ENCODE measurements at places on chromosomes 5 and 9.

DNA sequence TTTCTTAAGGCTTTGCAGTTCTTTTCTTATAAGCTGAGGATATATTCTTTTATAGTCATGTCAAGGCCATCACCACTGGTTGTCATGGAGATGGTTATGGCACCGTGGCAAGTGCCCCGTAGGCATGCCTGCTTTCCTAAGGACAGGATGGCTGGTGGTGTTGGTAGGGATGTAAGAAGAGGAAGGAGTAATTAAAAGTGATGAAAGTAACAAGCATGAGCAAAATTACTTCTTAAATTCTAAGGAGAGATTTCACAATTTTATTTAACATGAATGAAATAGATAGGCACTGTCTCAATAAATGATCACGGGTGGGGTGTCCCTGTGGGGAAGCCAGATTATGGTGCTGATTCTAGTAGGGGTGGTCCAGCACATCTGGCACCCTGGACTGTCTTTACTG is 290.2 kb upstream of the KLF4 start:
- no peak for DNase-seq

DNA sequence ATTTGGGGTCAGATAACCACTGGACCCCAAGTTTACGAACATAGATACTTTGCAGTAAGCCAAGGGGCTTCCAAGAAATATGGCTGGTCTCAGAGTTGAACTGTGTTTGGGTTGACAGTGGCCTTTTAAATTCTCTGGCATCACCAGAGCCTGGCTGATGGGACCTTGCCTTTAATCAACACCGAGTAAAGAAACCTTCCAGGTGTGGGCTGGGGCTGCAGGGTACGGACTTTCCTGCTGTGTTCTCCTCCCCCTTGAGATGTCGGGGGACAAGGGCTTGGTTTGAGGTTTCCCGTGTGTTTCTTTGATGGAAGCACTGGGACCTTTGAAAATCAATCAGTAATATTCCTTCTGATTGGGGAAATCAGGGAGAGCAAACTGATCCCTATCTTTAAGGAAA is 140.1 kb downstream of the MTX3 start:
- no peak for DNase-seq

DNA sequence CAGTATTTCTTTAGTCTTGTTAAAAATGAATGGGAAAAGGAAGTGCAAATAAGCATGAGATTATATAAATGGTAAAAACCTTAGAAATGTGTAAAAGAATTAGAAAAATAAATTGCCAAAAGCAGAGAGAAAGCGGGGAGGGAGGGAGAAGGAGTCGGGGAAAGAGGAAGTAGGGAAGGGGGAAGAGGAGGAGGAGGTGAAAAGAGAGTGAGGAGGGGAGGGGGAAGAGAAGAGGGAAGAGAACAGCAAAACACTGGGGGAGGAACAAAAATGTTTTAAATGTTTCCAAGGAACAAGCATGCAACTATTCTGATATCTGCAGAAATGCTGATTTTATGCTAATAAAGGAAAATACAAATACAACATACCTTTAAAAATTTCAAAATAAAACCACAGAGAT is 317.5 kb downstream of the PIK3R1 start:
- DNase-seq = no peak

- DNase-seq = no peak
Measured at GRCh38 chr5:27594141-27594540, 555.8 kb upstream of the CDH9 start.

GRCh38 chr9:91042541-91042940 is 240.9 kb downstream of the SYK start:
- no peak for DNase-seq

DNA sequence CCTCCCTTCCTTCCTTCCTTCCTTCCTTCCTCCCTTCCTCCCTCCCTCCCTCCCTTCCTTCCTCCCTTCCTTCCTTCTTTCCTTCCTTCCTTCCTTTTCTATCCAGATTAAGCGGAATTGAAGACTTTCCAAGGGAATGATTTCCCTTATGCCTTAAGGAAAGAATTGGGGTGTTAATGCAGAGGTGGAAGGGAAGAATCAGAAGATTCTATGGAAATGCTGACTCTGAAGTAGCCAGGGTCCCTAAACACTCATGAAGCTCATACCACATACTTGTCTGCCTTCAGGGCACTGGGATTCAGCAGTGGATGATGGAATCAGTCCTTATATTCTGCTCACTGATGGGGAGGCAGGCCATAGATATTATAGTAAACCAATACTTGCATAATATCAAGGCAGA is 48.2 kb downstream of the TNC start:
- no peak for DNase-seq

DNA sequence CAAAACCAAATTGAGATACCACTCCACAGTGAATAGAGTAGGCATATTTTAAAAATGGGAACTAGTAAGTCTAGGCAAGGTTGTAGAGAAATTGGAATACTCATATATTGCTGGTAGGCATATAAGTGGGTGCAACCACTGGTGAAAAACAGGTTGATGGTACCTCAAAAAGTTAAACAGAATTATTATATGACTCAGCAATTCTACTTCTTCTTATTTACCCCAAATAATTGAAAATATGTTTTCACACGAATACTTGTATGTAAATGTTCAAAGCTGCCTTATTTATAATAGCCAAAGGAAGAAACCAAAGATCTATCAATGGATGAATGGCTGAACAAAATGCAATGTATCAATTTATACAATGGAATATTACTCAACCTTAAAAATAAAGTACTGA is 79.1 kb downstream of the CDH9 start:
- DNase-seq = no peak

DNA sequence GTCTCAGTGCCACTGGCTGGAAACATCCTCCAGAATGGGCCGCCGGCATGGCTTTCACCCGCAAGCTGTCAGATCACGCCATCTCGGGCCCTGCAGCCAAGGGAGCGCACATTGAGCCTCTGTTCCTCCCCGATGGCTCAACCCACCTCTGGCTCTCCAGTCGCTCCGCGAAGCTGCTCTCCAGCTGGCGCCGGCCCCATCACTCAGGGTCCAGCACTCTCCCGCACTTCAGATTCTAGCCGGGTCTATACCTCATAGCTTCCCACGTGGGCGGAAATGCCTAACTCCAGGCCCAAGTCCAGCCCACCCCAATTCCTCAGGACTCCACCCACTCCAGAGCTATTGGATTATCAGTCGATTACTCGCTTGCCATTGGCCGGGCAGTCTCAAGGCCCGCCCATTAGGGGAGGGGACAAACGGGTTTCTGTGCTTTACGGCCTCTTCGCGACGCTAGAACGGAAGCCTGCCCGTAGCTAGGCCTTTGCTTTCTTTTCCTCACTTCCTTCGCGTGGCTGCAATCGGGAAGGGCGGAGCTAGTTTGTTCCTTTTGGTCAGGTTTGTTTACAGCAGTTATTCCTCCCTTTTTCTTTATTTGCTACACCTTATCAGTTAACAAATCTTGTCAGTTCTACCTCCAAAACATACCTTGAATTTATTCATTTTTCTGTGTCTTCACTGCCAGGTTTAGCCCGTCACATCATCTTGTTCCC is at the start of gene NOL6:
TSS of gene NOL6 (minus strand) at position 282 of the 710 bp plus-strand sequence. CDS start at position 200, 82 bp downstream.
- peak; percentile 94 for DNase-seq

GRCh38 chr5:172093559-172093958 is 87.1 kb upstream of the FBXW11 start:
- DNase-seq = no peak

DNA sequence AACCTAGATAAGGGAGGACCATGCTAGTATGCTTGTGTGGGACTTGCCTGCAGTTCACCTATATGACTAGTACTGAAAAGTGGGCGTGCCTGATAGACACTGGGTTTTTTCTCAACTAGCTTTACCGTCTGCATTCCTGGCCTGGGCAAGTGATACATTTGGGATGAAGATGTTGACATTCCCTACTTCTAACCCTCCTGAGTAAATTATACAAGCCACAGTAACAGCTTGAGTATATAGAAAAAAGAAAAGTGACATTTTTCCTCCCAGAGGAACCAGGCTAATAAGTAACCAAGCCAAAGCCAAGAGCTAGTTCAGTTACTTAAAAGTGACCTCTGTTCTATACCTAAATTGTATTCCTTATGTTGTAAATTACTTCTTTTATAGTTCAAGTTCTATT is 153.8 kb upstream of the CYLC2 start:
- no peak for DNase-seq

DNA sequence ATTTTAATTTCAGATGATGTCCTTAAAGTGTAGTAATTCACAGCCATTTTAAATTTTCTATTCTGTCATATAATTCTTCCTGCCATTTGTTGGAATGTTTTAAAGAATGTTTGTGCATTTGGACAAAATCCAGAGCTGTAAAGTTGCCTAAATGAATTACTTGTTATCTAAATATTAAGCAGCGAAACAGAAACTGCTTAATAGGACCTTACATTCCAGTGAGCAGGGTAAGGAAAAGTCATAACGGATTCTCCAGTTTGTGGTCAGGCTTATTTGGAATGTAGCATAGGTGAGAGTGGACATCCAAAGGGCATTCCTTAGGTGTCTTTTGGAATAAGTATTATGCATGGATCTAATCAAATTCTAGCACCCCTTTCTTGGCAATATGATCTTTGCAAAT is 410.4 kb upstream of the PTPRD start:
- no peak for DNase-seq
